ENCODE measurements at places on chromosomes 2 and 18.
A peak's percentile ranks its signal among the peaks of the same experiment; 100 is the strongest.

DNA sequence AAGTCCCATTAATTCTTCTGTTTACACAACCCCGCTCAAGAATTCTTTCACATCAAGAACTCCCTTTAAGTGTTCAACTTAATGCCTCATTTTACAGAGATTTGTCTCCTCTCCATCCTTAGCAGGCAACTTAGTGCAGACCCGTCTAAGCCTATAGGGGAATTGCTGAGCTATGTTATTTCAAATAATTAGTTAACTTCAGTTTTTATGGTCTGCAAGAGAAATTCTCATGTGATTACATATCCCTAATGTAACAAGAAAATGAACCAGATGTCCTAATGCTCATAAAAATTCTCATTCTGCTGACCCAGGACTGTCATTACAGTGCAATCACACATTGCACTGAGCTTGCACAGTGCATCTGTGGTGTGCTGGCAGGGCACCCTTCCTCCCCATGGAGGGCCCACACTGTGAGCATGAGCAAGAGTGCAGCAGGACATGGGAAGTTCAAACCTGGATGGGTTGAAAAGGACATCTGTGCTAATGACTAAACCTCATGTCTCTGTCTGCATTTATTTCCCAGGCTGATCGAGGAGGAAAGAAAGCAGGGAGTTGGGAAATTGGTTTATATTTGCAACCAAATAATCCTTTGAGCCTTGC, 97.1 kb downstream of the COL5A2 start:
- no peak for DNase-seq

GRCh38 chr2:160201849-160202539, 1.9 kb upstream of the ITGB6 start:
- no peak for DNase-seq

- DNase-seq = no peak
Measured at GRCh38 chr18:55405475-55405874, 182.5 kb downstream of the TCF4 start.

DNA sequence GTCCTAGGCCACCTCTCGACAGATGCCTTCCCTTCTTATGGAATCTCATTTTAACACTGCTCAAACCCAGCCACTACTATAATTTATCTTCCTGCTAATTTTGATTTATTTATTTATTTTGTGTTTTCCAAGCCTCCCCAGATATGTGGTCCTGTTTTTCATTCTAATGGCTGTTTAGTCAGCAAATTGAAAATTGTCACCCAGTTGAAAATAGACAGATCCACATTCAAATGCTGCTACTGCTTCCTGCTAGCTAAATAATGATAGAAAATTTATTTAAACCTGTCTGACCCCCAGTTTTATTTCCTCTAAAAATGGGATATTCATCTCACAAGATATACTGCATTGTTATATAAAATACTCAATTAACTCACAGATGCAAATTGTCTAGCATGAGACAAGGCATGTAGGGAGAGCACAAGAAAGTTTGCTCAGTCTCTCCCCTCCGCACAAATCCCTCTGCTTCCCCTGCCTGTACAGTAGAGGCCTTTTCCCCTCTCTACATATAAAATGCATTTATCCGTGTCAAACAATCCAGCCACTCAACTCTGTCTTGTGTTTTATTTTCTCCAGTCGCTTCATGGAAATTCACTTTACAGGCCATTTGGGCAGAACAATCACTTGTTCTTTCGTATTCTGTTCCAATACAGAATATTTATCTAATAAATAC, 389.9 kb downstream of the SOX11 start:
- no peak for DNase-seq

GRCh38 chr2:29033172-29033571, 41.2 kb downstream of the PCARE start:
- no peak for DNase-seq

DNA sequence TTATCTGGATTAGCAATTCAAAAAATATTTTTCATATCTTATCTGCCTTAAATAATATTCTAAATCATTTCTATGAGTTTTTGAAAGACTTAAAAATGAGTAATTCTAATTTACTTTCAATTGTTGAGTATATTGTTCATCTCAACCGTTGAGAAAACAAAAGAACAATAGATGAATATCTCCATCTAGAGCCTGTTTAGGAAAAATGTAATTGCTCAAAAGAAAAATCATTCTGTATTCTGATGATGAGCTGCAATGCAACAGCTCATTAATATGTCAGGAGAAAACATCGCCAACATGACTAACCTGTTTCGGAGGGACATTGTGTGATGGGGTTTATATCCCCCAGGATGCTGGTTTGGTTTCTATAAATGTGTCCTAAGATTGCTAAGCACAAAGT, 417.6 kb downstream of the SUCLG1 start:
- DNase-seq = no peak

DNA sequence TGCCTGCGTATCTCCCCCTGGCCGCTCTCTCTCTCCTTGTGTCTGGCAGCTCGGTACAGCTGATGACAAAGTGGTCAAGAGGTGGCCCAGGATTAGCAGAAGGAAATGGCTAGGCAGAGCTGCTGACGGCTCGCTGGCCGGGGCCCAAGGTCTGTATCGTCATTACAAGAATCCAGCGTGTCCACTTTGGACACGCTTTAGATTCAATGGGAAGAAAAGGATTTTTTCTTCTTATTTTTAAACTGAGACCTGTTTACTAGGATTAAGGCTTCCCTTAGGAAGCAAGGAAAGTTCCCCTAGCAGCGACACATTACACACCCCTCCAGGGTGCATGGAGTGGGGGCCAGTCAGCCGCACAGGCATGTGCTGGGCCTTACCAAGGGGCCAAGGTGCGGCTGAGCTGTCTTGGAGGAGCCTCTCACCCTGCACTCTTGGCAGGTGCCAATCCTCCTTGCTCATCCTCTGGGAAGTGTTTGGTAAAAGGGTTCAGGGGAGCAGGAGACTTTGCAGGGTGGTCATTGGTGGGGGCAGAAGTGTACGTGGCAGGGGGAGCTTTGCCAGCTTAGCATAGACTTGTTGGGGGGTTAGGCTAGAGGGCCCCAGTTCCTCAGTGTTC, 76.8 kb downstream of the POLR1A start:
- no peak for DNase-seq

DNA sequence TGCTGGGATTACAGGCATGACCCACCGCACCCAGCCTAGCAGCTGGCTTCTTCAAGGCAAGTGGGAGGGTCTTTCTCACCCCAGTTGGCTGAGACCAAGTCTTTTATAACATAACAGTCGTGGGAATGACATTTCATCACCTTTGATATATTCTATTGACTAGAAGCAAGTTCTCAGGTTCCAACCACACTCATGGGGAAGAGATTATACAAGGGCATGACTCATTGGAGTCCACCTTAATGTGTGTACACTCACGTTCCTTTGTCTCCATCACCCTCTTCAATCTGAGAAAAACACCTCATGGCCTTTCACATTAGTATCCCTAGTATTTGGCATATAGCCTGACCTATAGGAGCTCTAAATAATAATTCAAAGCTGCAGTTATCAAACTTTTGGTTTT, 2.8 kb upstream of the BBS5 start:
- DNase-seq = no peak

GRCh38 chr2:49037197-49037596, 117.1 kb downstream of the FSHR start:
- no peak for DNase-seq

GRCh38 chr2:111239107-111239506, 118.4 kb downstream of the BCL2L11 start:
- no peak for DNase-seq

DNA sequence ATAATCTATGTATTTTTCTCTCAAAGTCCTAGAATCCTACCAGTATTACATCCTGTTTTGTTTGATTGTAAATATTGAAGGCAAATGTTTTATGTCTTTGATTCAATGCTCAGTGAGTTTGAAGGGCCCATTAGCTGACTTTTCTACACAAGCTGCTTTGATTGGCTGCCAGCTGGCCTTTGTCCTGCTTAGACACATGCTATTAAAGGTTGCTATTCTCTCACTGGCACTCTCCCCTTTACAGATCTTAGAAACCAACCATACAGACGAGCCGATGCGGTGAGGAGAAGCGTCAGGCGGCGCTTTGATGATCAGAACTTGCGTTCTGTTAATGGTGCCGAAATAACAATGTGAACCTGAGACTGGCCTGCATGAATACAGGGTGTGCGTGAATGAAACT, 69.7 kb downstream of the PRPF40A start:
- no peak for DNase-seq

DNA sequence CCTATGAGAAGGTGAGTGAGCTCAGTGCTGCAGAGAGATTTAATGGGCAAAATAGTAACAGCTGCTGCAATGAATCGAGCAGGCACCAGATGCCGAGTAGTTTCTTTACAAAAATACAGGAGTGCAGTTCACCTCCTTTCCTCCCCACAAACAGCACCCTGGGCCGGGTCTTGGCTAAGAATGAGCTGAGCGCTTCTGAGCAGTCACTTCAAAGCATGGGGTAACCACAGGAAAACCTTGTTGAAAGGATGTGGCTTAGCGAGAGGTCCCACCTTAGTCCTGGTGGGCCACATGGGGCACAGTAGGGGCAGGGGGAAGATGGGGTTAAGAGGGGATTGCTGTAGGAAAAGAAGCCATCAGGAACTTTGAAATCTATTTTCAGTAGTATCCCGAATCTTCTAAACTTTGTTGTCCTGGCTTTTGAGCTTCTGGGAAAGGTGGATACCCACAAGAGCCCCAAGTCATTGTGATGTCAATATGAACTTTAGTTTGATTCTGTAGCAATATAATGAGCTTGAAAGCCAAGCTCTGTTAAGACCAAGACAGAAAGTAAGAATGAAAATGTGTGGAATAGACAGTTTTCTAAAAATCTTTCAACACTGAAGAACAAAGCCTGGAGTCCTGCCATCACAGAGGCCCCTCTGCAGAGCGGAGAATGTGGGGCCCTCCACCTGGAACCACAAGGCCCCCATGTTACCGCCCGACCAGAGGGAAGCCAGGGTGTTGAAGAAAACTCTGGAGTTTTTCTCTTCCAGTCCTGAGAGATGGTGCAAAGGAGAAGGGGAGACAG, 101.0 kb upstream of the ZNF236 start:
- DNase-seq = peak; percentile 28

DNA sequence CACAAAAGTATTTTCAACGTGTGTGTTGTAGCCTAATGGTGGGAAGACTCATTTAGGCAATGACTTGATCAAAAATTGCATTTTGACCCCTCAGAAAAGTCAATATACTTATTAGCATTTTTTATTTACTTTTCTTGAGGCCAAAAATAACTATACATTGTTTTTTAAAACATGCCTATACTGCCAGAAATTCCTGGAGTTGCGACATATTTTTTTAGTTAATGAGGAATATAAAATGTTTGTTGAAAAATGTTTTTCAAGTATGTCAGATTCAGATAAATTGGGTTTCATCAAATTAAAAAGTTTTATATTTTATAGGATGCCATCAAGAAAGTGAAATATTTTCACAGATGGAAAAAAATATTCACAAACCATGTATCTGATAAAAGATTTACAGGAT, 39.6 kb downstream of the R3HDM1 start:
- no peak for DNase-seq

- no peak for DNase-seq
Measured at GRCh38 chr2:201004370-201004769, 40.9 kb upstream of the ORC2 start.

DNA sequence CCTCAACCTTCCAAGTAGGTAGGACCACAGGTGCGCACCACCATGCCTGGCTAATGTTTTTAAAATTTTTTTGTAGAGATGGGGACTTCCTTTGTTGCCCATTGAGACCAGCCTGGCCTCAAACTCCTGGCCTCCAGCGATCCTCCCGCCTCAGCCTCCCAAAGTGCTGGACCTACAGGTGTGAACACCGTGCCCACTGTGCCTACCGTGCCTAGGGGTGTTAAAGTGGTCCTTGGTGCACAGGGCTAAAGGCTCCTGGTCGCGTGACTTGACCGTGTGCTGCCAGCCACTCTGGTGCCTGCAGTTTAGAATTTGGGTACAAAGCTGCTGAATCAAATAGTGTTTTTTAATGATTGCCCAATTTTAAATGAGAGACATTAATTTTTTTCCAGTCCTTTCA, 51.0 kb upstream of the KCNG2 start:
- no peak for DNase-seq

GRCh38 chr18:76461148-76461547, 33.9 kb downstream of the ZNF516 start:
- no peak for DNase-seq

DNA sequence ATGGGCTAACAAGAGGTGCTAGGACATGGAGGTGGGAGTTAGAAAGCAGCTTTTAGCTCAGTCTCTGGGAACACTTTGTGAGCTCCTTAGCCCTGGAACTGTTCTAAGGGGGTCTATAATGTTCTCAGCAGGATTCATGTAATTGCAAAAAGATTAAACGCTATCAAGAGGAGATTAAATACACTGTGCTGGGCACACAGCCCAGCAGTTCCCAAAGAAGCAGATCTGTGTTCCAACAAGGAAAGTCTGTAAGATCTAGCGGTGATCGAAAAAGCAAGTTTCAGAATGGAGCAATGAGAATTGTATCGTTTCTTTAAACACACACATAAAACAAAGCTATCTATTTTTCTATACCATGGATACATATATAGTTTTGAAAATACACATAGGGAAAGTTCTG, 2.4 kb upstream of the ARID5A start:
- no peak for DNase-seq

DNA sequence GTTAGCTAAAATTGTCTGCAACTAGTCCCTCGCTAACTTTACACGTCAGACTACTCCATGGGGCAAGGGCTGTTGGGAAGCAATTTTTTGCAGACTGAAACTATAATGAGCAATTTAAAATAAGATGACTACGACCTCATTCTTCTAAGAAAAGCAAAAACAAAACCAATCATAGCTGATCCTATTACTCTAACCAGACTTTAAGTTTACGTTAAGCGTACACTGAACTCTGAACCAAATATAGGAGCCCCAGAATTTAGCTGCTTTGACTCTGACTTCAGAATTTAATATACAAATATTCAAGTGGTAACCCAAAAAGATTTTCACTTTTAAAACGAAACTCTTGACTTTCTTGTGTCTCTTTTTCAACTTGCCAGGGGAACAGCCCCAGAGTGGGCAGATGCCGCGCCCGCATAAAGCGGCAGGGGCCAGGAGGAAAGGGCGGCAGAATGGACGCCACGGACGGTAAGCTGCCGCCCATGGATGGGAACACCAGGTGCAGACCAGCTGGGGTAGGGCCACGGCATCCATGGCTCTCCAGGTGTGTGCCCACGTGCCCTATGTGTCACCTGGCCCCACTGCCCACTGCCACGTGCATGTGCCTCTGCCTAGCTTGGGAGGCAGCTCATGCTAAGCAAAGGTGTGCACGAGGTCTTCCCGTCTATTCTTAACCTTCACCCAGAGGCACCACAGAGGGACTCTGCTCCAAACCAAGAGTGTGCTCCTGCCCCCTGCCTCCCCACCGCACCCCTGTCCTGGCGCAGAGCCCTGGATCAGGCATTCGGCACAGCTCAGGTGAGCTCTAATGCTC, 217.6 kb downstream of the HDAC4 start:
- DNase-seq = no peak

- no peak for DNase-seq
Measured at GRCh38 chr2:154449951-154450658, 248.4 kb upstream of the KCNJ3 start.

- DNase-seq = no peak
Measured at GRCh38 chr2:67668538-67668937, 271.4 kb downstream of the ETAA1 start.

GRCh38 chr18:22378672-22379282, 38.9 kb downstream of the CTAGE1 start:
- no peak for DNase-seq

- no peak for DNase-seq
Measured at GRCh38 chr2:109028277-109028676, 39.3 kb upstream of the EDAR start.

GRCh38 chr2:233208382-233209116, 42.9 kb upstream of the ATG16L1 start:
- DNase-seq = no peak

Measured in T-helper 1 cell (primary cell).